Fibroblast of lung (primary cell): ENCODE measurements at places on chromosomes 13 and 19.

- no peak for DNase-seq
These were observed at the start of gene CEACAM20 for GRCh38 chr19:44529536-44529935. TSS of gene CEACAM20 (minus strand) at chr19:44529675. CDS start at chr19:44529509, 166 bp downstream.

- DNase-seq, result no peak
These were observed 890.1 kb upstream of the PCDH20 start for GRCh38 chr13:62305756-62306155.

GRCh38 chr13:80276371-80277289 is 64.3 kb downstream of the SPRY2 start:
- DNase-seq, result peak; percentile 79

GRCh38 chr13:35872369-35872768 is 258.8 kb downstream of the DCLK1 start:
- DNase-seq, result no peak

DNA sequence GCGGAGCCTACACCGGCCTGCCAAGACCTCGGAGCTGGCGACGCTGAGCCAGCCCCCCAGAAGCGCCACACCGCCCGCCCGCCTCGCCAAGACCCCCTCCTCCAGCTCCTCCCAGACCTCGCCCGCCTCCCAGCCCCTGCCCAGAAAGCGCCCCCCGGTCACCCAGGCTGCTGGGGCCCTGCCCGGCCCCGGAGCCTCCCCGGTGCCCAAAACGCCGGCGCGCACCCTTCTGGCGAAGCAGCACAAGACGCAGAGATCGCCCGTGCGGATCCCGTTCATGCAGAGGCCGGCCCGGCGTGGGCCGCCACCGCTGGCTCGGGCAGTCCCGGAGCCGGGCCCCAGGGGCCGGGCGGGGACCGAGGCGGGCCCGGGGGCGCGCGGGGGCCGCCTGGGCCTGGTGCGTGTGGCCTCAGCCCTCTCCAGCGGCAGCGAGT is 10.2 kb downstream of the C19orf25 start:
- no peak for DNase-seq

DNA sequence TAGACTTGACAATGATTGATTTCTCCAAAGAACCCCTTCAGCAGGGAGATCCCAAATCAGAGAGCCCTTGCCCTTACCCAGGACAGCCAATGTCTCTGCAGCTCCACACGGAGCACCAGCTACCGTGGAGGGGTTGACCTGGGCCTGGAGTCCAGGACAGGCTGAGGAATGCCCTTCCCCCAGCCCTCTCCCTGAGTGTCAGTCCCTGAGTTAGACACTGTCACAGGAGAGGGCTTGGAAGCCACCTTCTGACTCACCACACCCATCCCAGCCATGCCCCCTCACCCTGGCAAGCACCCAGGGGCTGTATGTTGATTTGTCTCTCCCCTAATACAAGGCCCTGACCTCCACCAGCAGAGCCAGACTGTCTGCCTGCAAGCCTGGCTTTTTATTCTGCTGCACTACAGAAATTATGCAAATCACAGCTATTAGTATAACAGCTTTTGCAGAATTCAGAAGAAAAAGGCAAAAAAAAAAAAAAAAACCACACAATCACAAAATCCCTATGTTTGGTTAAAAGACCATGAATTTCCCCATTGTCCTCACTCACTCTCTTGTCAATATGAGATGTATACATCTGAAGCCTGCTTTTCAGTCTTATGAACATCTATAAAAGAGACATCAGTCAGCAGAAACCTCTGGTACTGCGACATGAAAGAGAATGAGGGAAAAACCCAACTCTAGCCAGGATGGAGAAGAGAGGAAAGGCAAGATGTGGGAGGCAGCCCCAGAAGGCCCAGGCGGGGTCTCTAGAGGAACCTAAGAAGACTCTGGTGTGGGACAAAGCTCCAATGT is 240.7 kb downstream of the UQCRFS1 start:
- no peak for DNase-seq

DNA sequence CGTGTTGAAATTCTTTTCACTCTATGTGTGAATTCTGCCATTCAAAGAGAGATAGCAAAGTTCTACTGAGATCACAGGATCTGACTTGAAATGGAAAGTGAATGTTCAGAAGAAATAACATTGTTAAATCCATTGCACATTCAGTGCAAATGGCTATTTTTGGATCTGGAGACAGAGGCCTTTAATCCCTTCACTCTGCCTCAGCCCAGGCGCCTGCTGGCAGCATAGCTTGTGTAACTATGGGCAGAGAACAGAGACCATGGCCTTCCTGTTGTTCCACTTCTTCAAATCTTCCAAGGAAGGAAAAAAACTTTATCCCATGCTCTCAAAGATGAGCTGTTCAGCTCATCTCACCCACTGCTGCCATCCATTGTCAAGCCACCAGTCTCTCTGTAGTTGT is 265.4 kb downstream of the LMO7 start:
- no peak for DNase-seq
